Activated gamma-delta T cell treated with anti-CD3 and anti-CD28 coated beads, Interleukin-2, amount 50 U/mL, for 16 hours (primary cell): ENCODE measurements at places on chromosomes 3 and 15.

DNA sequence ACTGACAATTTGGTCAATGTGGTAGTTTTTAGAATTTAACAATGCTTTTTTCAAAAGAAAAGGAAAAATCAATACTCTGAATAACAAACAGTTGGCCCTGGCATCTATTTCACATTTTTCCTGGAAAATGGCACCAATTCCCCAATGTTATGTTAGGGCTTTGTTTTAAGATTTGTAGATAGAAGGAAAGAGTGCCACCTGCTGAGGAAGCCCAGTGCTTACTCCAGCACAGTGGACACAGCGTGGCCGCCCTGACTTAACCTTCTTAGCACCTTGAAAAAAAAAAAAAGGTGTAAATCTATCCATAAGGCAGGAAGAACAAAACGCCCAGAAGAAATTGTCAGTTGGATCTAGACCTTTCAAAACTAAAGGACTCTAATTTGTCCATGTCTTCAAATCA, 110.7 kb upstream of the CNTN4 start:
- DNase-seq: no peak

- no peak for DNase-seq
Measured at GRCh38 chr15:61403884-61404283, 174.8 kb upstream of the RORA start.

- DNase-seq: no peak
Measured at GRCh38 chr15:59543721-59544547, 67.6 kb upstream of the GCNT3 start.

- DNase-seq: no peak
Measured at GRCh38 chr15:51401872-51402517, 60.5 kb downstream of the GLDN start.

GRCh38 chr3:117610156-117610555, 900.6 kb downstream of the TUSC7 start:
- DNase-seq: no peak

DNA sequence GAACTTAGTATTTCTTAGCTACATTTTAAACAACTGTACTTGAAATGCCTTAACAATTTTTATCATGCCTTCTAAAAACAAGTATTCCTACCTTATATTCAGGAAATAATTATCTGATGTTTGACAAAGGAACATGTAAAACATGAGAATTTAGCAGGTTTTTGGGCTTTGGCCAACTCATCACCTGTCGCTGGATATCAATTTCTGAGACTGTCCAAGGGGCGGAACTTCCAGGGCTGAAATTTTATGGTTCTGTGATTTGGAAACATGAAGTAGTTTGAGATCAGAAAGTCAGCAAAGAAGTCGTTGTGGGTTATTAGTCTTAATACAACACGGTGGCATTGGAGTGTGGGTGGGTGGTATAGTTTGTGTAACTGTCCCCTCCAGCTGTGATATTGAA, 282.2 kb upstream of the LRRN1 start:
- DNase-seq: no peak

- no peak for DNase-seq
Measured at GRCh38 chr15:79676621-79677020, 220.2 kb downstream of the MTHFS start.

DNA sequence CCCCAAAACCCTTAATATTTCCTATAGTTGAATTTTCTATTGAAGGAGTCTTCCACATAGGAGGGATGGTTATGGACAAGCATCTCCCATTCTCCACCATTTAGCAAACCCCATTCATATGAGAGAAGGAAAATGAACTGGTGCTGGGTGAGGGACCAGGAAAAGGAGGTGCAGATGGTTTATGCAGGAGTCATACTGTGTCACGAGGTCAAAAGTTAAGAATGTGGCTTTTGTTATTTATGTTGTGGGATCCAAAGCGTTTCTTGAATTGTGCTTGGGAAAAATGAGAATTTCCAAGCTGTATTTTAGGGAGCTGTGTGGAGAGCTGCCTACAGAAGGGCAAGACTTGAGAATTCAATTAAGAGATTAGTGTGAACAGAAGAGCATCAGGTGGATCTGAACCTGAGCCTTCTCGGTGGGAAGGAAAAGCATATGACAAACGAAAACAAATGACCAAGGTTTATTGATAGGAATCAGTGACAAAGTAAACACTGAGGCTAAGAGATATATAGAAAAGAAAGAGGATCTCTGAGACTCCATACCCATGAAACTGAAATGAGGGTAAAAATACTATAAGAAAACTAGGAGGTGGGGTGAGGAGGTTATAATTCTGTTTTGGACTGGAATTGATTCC, 473.3 kb upstream of the NR2F2 start:
- DNase-seq: no peak
